ENCODE measurements at places on chromosomes 1 and 21.

GRCh38 chr1:215416497-215416896 lies 150.6 kb upstream of the KCTD3 start:
- DNase-seq = no peak

- no peak for DNase-seq
These were observed 88.0 kb upstream of the ZNF648 start for GRCh38 chr1:182149411-182149965.

DNA sequence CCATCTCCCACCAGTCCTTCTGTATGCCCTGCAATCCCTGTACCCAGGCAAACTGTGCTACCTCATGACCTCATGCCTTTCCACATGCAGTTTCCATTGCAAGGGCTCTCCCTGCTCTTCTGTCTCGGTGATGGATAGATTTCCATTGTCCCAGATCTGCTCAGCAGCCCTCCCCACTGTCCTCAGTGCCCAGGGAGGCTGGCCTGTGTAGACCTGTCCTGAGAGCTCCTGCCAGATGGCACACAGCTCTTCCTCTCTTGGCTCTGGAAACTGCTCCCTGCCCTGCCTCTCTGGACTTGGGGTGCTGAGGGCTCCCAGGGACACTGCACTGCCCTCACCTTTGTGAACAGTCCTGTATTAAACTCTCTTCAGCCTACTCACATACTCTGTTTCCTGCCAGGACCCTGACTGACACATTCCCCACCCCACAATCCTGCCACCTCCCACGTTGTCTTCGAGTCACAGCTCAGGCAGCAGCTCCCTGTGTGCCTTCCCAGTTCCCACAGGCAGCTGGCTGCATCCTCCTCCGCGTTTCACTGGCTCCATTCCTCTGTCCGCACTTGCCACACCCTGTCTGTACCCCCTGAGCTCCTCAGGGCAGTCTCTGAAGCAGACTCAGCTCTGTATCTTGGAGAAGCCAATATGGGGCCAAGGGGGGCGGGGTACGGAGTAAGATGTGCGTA lies 57.0 kb downstream of the SPATA46 start:
- no peak for DNase-seq

DNA sequence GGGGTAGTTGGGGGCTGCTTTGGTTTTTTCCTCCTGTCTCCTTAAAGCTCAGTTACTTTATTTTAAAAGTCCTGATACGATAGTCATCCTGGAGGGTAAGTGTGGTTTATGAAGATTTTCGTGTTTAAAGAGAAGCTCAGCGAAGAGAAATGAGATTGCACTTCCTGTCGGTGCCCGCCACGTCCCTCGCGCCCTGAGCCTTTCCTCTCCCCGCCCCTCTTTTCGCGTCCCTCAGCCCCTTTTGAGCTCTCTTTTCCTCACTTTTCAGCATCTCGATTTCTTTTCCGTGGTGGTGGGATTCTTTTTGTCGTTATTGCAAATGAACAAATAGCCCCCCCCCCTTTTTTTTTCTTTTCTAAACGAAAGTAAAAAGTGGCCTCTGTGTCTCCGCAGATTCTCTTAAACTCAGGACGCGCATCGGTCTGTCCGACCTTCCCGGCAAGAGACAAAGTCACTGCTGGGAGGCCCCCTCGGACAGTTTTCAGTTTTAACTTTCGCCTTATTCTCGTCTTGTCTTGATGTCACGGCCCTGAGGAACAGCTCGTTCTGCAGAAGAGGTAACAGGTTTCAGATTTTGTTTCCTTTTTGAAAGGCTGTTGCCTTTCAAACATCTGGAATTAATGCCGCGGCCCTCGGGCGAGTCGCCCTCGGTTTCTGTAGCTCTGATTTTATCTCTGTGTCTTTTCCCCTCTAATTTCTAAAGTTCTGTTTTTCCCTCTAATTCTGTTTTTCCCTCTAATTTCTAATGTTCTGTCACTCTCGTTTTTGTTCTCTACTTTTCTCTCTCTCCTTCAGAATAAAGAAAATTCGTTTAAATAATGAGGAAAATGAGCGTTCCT lies 1.0 kb upstream of the DMRTA2 start:
- DNase-seq = no peak

DNA sequence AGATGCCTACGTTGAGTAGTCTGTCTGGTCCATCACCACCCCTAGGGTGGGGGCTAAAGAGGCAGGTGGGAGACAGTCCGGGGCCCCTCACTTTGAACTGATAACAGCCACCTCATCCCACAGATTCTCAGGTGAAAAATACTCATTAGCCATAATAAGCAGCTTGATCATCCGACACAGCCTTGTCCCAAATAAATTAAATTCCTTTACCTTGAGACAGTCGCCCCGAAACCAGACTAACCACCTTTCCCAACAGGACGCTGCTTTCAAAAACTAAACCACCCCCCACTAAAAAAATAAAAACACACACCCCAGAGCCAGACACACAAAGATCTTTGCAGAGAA lies 103.3 kb downstream of the CASZ1 start:
- no peak for DNase-seq
